ENCODE measurements at places on chromosomes 12 and 14.
A peak's percentile ranks its signal among the peaks of the same experiment; 100 is the strongest.

DNA sequence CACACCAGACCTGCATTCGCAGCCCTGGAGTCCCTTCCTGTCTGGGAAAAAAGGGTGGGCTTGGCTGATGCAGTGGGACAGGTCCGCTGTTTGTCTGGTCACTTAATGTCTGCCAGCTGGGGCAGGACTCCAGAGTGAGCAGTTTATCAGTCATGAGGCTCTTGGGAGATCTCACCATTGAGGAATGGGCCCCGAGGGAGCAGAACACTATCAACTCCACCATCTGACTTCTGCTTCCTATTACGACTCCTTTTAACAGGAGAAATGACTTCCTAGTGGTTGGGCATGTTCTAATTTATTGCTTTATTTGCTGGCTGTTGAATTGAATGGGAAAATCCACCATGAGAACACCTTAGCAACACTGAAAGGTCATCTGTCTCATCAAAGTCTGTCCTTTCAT is 182.5 kb upstream of the RASSF8 start:
- no peak for DNase-seq

DNA sequence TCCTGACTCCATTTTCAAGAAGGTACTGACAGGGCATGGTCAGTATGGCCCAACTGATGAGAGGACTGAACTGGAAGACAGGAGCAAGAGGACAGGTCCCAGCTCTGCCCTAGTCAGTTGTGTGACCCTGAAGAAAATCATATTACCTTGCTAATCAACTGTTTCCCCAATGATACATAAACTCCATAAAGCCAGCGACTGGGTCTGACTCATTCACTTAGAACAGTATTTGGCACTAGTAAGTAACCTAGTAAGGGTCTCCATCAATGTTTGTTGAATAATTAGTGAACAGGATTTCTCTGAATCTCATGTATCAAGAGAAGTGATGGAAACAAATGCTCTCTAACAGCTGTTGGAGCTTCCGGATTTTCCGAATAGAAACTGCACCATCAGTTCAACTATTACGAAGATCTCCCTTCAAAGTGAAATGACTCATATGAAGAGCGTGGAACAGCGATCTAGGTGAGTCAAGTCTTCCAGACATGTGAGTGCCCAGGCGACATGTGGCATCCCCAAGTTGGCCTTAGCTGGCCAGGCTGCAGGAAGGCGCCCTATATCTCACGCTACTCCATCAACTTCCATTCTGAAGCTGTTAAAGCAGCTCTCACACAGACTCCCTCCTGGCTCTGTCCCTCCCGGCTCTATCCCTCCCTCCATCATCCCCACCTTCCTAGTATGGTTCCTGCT is 94.5 kb downstream of the TTC7B start:
- no peak for DNase-seq

DNA sequence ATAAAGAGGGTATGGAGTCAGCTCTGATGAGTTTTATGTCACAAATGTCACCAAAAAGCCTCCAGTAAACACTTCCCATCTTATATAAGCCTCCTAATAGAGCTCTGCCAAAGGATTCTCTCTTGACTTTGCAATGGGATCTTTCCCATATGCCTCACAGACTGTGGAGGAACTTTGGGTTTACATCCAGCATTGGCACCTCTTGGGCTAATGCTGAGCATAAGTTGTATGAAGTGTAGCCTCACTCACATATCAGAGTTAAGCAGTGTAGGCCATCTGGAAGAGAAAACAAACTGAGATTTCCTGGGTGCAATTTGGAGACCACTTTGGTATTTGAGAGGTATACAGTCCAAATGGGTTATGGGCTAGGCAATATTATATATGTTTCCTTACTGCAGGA is 24.9 kb downstream of the EGLN3 start:
- DNase-seq, result no peak

GRCh38 chr14:105087308-105087962 is 22.2 kb upstream of the GPR132 start:
- DNase-seq, result no peak

- DNase-seq, result no peak
Observed at GRCh38 chr14:22555384-22556011, 33.5 kb downstream of the DAD1 start.

DNA sequence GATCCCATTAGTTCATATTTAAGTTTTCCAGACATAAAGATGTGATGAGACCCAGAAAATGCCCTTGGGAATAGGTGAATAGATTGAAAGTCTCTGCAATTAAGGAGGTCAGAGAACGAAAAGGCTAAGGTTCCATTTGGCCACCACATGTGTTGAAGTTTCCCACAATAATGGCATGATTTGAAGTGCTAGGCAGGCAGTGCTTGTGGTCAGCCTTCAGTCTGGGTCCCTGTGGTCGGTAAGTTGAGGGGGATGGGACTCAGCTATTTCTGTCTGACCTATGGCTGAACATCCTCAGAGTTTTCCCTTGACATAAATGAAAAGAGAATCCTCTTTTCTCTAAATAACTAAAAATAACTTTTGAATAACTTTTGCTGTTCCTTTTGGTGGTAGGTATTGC is 92.4 kb downstream of the PELI2 start:
- DNase-seq, result no peak

GRCh38 chr12:82912406-82912805 is 225.7 kb downstream of the TMTC2 start:
- DNase-seq, result no peak

- DNase-seq, result no peak
Observed at GRCh38 chr12:69272511-69272910, 33.1 kb downstream of the CPSF6 start.

DNA sequence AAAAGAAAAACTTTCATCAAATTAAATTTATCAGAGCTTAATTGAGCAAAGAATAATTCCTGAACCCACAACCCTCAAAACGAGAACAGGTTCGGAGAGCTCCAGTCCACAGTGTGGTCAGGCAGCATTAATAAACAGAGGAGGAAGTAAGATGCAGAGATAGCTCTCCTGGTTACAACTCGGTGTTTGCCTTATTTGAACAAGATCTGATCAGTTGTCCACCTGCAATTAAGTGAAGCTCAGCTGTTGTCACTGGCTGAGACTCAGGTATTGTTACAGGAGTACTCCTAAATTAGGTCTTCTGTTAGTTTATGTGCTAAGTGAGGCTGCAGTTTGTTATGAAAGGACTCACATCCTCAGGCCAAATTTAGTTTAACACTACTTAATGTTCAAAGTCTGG is 451.4 kb upstream of the PDE3A start:
- no peak for DNase-seq

DNA sequence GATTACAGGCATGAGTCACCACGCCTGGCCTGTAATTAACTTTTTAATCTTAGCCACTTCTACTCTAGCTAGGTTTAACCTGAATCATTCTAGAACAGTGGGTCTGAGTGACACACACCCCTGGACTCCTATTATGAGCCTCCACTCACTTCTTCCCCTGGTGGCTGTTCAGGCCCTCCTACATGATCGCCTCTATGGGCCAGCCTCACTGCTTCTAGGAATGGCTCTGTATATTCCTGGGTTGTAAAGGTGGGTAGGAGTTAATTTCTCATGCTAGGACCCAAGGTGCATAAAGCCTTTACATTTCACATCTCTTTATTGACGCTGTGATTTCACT is 8.0 kb upstream of the RNU6-8 start:
- no peak for DNase-seq

DNA sequence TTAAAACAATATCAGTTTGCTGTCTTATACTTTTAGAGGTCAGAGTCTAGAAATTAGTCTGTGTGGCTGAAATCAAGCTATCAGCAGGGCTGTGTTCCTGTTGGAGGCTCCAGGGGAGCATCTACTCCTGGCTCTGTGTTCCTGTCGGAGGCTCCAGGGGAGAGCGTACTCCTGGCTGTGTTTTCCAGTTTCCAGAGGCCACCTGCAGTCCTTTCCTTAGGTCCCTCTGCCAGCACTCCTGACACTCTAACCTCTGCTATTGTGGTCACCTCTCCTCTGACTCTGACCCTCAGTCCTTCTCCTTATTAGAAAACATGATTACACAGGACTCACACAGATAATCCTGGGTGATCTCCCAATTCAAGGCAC is 1140.7 kb upstream of the TMEM132C start:
- DNase-seq, result no peak

GRCh38 chr12:124713436-124714082 is 146.1 kb upstream of the NCOR2 start:
- peak; percentile 41 for DNase-seq

DNA sequence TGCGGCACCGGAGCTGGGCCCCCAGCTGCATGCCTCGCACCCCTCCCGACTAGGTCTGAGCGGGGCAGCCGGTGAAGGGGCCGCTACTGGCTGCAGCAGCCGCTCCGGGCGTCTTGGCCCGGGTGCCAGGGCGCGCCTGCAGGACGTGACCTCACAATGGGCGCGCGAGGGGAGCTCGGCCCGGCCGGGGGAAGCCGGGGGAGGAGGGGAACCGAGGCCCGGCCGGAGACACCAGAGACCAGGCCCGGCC is 353 bp downstream of the BAG5 start:
- DNase-seq, result no peak

DNA sequence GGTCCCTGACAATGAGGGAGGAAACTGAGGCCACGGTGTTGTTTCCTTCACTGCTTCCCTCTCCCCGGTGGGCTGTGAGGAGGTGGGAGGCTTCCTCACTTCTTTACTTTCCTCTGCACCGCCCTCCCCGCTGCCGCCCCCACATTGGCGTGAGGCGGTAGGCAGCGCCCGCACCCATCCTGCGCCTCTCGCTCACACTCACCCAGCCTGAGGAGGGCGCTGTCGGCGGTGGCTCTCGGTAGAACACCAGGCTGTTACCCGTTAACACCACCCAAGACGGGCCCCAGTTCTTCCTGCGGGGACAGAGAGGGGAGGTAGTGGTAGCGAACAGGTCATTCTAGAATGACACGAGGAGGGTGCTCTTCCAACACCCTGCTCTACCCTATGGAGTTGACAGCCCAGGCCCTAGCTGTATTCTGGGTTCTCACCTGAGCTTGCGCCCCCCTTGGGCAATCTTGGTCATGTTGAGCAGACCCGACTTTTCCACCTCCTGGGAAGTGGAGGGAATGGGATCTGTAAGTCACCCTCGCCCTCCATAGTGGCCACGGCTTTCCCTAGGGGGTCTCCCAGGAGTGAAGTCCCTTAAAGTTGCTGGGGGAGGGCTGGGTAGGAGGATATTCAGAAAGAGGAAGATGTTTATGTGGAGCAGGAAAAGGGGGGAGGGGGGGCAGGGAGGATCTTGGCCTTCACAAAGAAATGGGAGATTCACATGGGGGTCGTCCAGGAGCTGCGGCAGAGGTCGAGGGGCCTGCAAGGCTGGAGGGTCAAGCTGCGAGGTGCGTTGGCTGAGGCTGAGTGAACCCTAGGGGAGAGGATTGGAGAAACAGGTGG is 3.3 kb downstream of the ARHGAP9 start:
- no peak for DNase-seq

- DNase-seq, result no peak
Observed at GRCh38 chr12:92424338-92424737, 278.5 kb upstream of the PLEKHG7 start.

- DNase-seq, result no peak
Observed at GRCh38 chr14:63055631-63056030, 10.4 kb upstream of the KCNH5 start.

GRCh38 chr14:94366146-94366915 is 22.1 kb downstream of the SERPINA1 start:
- no peak for DNase-seq

GRCh38 chr14:56304456-56304855 is 186.2 kb downstream of the PELI2 start:
- DNase-seq, result no peak

- no peak for DNase-seq
Observed at GRCh38 chr12:23504641-23505399, 444.6 kb downstream of the SOX5 start.

GRCh38 chr12:53424626-53425514 is 1.2 kb downstream of the AMHR2 start:
- DNase-seq, result no peak

GRCh38 chr14:39102265-39102968 is 618 bp downstream of the SEC23A start:
- no peak for DNase-seq

GRCh38 chr12:116318576-116319232 is 41.2 kb upstream of the MED13L start:
- no peak for DNase-seq

- DNase-seq, result no peak
Observed at GRCh38 chr14:49586673-49587460, 687 bp upstream of the RPS29 start.

DNA sequence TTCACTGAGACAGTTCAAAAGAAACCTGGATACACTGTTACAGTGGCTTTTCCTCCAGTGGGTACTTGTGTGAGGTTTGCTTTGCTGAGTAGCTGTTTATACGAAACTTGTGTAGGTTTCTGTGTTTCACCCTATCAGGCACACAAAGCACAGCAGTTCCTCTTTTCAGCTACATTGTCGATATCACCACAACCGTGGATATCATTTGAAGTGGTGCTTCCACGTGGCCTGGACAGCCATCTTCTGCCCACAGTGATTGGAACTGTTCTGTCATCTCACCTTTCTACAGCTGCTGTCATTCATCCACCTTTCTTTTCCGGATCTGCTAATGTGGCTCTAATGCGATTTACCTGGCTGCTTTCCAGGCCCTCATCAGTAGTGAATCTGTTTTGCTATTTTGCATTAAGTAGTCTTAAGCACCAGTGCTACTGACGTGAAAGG is 368.8 kb downstream of the SYT1 start:
- DNase-seq, result no peak

DNA sequence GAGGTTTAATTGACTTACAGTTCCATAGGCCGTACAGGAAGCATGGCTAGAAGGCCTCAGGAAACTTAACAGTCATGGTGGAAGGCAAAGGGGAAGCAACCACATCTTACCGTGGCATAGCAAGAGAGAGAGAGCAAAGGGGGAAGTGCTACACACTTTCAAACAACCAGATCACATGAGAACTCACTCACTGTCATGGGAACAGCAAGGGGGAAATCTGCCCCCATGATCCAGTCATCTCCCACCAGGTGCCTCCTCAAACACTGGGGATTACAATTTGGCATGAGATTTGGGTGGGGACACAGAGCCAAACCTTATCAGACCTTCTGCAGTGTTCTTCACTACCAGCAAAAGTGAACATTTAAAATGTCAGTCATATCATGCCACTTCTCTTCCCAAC is 58.9 kb downstream of the USP15 start:
- DNase-seq, result no peak

DNA sequence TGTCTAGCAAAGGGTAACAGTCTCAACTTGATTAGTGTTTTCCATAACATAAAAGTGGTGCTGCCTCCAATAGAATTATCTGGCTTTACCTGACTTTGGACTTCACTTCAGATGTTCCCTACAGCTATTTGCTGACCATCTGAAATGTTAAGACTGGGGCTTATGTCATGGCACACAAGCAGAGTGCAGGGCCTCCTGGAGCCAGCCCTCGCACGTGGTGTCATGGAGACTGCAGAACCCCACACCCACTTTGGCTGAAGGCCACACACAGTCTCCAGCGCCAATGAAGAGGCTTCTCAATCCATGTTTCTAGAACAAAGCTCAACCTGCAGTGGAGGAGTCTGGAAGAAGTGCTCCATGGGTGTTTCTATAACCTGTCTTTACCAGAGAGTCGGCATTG is 169.6 kb upstream of the FRMD6 start:
- DNase-seq, result no peak

DNA sequence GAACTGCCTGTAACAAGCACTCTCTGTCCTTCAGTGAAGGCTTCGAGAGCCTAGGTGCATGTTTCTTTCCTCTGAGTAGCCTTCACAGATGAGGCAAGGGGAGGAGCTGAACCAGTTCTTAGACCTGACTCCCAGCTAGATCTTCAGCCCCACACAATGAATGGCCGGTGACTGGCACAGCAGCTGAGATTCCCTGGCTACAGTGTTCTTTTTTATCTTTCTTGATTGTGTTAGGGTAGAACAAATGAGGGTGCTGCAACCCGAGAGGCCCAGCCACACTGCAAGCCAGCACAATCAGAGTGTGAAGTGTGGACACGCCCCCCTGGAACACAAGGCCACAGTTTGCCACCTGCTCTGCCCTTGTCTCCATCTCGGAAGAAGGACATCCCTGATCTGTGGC is 19.1 kb upstream of the COL2A1 start:
- no peak for DNase-seq
